ENCODE measurements at places on chromosomes 7 and 10.

DNA sequence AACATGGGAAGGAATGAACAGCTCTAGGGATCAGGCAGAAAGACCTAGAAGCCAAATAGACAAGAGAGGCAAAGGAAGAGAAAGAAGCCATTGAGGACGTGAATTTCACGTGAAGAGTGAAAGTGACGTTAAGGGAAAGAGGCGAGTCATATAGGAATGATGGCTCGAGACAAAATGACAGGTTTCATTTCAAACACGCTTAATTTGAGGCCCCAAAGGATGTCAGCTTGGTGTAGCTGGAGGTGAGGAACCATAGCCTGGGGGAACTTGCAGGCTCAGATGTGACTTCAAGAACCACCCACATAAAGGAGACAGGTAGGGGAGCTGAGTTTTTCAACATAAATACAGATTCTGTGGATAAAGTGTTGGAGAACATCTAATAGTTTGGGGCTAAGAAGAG lies 84.3 kb upstream of the ATP6V0A4 start:
- DNase-seq: no peak

DNA sequence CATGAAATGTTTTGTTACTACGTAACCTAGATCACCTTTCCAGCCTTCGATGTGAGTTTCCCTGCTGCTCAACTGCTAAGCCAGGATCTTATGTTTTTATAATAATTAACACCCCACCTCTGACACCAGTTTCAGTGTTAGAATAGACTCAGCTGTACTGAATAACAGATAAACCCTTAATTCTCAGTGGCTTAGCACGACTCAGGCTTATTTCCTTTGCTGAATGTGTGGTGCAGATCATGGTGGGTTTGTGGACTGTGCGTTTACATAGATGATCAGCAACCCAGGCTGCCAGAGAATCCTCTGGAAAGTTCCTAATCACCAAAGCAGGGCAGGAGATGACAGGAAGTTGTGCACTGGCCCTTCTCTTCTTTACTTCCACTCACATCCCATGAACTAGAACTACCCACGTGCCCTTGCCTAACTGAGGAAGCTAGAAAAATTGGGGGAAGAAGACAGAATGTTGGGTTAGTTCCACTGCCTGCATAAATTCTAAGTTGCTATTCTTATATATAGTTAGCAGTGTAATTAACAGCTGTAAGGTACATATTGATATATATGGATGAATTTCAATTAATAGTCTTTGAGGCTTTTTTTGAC lies 111.8 kb downstream of the MAPK8 start:
- DNase-seq: no peak

DNA sequence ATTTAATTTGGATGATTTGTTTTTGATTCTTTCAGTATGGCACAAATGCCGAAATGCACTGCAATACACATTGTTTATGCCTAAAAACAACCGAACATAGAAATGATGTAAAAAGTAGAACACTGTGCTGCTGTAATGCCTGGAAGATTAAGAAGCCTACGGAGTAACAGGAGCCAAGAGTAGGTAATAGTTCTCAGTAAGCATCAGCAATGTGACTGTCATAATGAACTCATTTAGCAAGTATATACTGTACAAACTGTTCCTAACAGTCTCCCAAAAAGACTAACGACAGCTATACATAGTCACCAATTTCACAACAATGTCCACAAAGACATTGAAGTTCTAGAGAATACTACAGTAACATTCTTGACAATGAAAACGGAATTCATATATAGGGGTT lies 19.0 kb upstream of the LAMB4 start:
- no peak for DNase-seq

GRCh38 chr7:102303669-102304422 lies 17.2 kb downstream of the SH2B2 start:
- DNase-seq: no peak

- DNase-seq: no peak
These were observed 438 bp downstream of the LSMEM1 start for GRCh38 chr7:112481121-112481736.

- no peak for DNase-seq
These were observed 30.9 kb downstream of the DNAJB12 start for GRCh38 chr10:72323771-72324191.

- no peak for DNase-seq
These were observed 324.9 kb downstream of the PARD3 start for GRCh38 chr10:34489973-34490745.

DNA sequence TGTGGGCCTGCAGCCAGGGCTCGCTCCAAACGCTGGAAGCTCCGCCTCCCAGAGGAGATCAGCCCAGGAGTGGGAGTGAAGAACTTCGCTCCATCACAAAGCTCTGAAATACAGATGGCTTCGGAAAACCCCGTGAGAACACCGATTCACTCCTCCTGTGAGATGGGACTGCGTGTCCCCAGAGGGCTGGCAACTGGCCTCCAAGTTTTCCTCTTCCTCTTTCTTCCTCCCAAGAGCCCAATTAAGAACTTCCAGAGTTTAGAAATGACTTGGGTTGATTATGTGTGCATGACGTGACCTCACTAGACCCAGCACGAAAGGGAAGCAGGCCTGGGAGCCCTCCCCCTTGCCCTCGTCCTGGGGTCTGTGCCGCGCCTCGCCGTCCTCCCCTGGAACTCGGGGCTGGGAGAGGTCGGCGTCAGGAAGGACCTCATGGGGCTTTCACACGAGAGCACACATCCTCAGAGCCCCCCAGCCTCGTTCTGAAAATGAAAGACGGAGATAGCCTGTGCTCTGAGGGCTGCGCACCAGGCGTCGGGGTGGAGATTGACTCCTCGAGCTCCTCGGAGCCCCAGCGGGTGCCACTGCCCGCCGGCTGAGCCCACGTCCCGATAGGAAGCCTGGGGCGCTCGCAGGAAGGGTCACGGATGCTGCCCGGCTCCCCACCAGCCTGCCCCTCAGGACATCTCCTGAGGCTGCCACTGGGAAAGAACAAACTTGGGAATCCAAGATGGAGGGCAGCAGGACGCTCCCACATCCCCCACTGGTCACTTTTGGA lies 37.8 kb downstream of the PTPRN2 start:
- DNase-seq: no peak

DNA sequence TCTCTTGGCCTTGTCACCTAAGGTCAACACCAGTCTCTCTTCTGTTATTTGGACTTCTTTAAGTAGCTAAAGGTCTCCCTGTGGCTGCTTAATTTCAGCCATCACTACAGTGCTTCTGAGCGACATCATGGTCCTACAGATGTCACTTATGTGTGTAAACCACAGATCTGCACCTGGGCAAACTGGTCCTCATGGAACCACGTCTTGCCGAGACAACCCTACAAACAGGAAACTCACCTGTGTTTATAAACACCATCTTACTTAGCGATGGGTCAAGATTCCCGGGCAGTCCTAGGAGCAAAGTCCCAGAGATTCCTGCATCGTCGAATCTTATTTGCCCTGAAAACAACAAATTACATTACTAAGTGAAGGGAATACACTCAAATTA lies 27.8 kb downstream of the KLF6 start:
- no peak for DNase-seq

- no peak for DNase-seq
These were observed 43.9 kb upstream of the GSAP start for GRCh38 chr7:77460057-77460486.

- no peak for DNase-seq
These were observed 11.8 kb downstream of the NANOS1 start for GRCh38 chr10:119041326-119041725.

GRCh38 chr7:17212188-17212587 lies 86.3 kb upstream of the AHR start:
- no peak for DNase-seq

DNA sequence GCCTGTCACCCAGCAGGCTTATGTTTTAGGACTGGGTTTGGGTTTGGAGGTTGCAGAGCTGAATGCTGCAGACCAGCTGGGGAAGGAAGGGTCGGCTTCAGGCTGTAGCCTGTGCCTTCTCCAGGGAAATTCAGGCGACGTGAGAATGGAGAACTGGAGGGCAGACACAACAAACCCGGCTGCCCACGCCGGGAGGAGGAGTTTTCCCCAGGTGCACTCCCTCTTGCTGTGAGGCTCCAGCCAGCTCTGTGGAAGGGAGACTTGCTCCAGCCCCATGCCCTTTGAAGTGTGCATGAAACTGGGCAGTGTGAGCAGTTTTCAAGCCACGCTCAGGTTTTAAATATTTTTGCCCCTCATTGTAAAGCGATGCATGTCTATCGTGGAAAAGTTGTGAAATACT lies 279.1 kb downstream of the CCSER2 start:
- DNase-seq: no peak

GRCh38 chr7:52876402-52876801 lies 159.0 kb upstream of the POM121L12 start:
- no peak for DNase-seq

- no peak for DNase-seq
These were observed 19.7 kb downstream of the PWWP2B start for GRCh38 chr10:132416566-132417256.

GRCh38 chr7:150390205-150390604 lies 11.1 kb downstream of the ZNF775 start:
- no peak for DNase-seq

- no peak for DNase-seq
These were observed 54.7 kb downstream of the ZNF727 start for GRCh38 chr7:64099656-64100531.
